ENCODE measurements at places on chromosomes 1 and 21.
A peak's percentile ranks its signal among the peaks of the same experiment; 100 is the strongest.

DNA sequence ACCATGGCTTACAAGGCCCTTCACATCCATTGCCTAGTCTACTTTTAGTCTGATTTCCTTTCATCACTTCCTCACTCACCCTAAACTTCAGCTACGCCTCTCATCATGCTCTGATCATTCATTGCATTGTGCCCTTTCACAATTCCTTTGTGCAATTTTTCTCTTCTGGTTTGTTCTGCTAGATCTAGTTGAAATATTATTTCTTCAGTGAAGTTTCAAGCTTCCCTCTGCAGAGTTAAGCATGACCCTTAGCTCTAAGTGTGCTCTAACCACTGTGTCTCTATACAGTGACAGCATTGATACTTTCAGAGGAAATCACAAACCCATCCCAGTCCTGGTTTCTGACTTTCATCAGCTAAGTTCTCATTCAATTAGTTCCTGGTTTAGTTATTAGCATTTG is 166.1 kb downstream of the PLA2G4A start:
- DNase-seq, result no peak

DNA sequence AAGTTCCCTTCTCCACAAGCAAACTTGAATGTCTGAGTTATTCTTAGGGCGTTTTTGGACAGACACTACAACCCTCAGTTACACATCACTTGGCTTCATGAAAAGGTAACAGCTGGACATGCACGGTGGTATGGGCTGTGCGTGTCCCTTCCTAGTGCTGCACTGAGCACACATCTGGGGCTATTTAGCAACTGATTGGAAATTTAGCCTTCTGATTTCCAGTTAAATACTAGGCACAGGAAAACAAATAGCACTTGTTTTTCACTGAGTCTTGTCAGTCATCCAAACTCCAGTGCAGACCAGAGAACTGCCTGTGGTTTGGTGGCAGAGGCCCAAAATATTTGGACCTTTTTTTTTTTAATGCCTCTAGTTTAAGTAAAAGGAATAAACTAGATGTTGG is 134.7 kb downstream of the TGFBR3 start:
- no peak for DNase-seq

GRCh38 chr21:38838598-38839327 is 33.0 kb downstream of the ETS2 start:
- no peak for DNase-seq

DNA sequence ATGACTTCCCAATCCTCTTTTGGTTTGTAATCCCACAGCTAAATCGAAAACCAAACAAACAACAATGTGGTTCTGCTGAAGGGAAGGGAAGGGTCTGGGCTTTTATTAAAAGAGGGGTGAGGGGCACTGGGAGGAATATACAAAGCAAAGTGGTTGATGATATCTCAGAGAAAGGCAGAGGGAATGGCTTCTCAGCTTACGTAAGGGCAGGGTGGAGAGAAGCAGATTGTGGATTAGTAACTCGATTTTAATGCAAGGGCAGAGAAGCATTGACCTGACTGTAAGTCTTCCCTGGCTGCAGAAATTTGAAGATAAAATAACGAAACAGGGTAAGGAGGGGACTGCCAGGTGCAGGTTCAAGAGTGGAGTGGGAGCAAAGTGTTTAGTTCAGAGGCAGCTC is 438.2 kb upstream of the LRRC7 start:
- DNase-seq, result peak; percentile 96

- no peak for DNase-seq
These were observed 65.8 kb downstream of the LYPLAL1 start for GRCh38 chr1:219239518-219239917.

GRCh38 chr1:198162091-198162767 is 5.4 kb downstream of the NEK7 start:
- DNase-seq, result no peak

- DNase-seq, result no peak
These were observed 41.9 kb downstream of the CHML start for GRCh38 chr1:241598249-241598648.

- peak; percentile 39 for DNase-seq
These were observed 3.2 kb upstream of the ZBTB21 start for GRCh38 chr21:42013376-42013775.

DNA sequence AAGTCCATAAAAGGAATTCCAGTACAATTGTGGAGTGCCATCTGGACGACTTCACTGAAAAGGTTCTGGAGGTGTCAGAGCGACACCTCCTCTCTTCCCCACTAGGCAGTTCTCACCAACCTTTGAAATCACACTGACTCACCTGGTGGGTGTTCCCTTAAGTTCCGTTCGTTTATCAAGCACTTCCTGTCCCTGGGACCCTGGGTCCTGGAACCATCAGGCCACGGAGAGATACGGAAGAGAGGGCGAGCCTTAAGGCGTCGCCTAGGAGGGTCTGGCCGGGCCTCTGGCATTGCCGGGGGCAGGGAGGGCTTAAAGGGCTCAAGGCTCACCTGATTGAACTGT is 317 bp downstream of the SPAG17 start:
- DNase-seq, result no peak

GRCh38 chr1:152110860-152111514 is 4.3 kb downstream of the TCHH start:
- no peak for DNase-seq

DNA sequence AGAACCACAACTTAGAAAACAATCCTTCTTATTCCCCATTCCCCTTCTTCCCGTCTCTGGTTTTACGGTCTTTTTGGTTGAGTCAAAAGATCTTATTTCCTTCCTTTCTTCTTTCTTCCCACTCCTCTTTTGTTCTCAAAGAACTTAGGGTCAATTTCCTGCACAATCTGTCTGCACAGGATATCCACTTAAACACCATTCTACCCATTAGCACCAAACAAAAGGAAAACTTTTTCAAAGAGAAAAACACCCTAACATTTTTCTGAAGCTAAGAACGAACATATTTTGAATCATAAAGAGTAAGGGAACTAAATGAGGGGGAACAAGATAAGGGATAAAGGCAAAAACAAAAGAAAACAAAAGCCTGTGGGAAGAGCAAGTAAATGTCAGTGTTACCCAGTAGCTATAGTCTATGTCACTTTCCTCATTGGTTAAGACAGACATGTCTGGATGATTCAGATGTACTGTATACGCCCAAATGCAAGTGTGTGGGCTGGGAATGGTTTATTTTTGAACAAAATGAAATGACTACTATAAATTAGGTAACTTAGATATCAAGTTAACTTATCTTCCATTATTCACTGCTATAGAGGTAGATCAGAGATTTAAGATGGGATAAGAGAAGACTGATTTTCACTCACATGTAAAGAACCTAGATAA is 59.9 kb downstream of the TOR3A start:
- DNase-seq, result no peak

DNA sequence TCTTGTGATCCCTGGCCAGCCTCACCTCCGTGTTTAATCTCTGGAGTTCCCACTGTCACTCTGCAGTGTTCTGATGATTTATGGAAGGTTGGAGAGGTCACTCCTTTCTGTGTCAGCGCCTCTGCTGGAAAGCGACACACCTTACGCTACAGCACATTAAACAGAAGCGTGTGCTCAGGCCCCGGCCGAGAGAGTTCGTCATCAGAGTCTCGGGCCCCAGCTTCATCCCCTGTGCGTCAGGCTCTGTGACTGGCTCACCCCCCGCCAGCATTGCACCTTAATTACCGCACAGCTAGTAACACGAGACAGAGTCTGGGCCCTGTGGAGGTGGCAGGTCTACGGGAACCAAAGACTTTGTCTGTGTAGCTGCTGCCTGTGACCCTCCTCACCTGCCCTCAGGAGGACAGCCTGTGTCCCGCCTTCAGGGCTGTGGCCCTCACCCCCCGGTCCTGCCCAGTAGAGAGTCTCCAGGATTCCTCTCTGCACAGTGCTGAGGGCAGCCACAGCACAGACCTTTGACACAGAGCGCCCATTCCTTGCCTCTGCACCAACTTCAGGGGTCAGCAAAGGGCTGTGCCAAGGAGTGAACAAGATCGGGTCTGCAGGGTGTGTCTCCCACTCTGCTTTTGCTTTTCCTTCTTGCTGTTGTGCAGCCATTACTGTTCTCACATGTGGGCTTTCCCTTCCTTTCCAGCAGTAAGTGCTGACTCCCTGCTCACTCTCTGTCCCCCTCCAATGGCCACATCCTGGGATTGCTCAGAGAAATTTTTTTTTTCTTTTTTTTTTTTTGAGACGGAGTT is 157.6 kb downstream of the PGBD5 start:
- peak; percentile 15 for DNase-seq

DNA sequence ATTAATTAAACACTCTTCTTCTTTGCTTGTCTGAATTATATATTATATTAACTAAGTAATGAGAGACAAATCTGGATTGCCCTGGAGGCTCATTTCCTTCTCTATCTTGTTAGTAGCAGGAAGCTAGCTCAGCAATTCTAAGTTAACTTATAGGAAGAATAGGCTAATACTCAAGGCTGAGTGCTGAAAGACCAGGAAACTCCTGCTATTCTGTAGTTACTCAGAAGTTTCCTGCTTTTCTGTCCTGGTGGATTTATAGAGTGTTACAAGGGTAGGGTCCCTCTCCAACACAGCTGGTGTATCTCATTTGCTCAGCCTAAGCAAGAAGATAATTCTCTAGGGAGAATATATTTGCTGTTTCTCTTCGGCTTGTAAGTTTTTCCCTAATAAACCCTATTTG is 29.2 kb downstream of the HSPA13 start:
- DNase-seq, result no peak

- no peak for DNase-seq
These were observed 26.8 kb upstream of the RASAL2 start for GRCh38 chr1:178066908-178067614.

- DNase-seq, result no peak
These were observed at the start of gene TEKT2 for GRCh38 chr1:36083635-36084496. TEKT2 (plus strand) TSS chr1:36084094; CDS start chr1:36084922, 828 bp downstream.

DNA sequence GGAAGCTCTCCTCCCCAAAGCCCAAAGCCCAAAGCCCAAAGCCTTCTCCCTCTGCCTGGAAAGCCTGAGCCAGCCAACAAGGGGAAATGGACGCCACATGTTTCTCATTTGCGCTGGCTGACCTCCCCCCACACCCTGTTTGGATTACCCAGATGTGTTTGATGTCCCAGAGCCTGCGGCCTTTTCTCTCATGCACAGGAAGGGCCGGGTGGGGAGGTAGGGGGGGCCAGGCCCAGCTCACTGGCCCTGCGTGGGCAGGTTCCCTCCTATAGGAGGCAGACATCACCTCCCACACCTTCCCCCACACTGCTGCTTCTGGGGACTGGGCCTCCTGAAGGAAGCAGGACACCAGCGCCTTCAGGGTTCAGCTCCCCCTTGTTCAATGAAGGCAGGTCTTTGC is 116.3 kb downstream of the NAV1 start:
- DNase-seq, result no peak

GRCh38 chr1:173467426-173467825 is 9.7 kb upstream of the PRDX6 start:
- DNase-seq, result no peak

GRCh38 chr21:26470351-26471098 is 102.6 kb downstream of the CYYR1 start:
- DNase-seq, result no peak

DNA sequence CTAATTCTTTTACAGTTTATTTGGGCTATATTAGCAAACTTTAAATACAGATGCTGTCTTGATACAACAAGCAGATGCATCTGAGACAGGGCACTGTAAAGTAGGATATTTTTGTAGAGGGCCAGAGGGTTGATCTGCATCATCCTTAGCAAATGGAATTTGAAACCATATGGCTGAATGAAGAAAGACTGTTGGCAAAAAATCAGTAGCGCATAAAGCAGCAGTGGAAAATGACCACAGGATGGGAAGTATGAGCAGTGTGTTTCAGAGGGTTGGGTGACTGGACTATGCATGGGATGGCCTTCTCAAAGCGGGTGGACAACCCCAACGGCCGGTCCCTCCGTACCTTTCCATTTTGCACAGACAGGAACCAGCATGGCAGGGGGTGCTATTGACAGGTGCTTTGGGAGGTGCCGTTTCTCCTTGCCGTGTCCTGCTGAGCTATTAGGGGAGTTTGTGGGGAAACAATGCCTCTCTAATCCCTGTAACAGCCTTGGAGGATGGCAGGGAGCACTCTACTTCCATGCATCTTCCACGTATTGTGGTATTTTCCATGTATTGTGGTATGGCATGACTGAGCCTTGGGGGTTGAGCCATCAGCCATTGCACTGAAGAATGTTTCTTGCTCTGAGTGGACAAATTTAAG is 5.9 kb downstream of the LRRC8B start:
- DNase-seq, result no peak

- peak; percentile 97 for DNase-seq
These were observed 215.3 kb downstream of the SDCCAG8 start for GRCh38 chr1:243471026-243471685.

DNA sequence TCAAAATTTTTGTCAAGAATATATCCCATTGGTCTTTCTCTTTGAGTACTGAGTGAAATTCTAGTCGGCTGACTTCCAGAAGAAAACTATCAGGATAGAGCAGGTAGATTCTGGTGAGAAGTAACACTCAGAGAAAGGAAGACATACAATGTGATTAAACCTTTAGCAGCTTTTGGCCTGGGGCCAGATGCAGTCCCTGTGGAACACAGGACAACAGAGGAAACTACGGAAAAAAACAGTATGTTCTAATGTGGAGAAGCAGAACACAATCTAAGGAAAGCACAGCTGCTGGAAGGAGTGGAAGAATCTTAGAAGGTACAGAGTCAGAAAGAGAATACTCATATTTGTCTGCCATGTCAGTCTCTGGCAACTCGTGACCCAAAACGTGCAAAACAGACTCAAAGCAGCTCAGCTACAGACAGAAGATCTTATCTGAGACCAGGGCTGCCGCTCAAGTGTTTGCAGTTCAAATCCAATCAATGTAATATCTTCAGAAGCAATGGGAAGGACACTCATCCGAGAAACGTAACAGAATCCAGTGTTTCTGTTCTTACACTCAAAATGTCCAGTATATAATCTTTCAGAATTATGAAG is 283.8 kb downstream of the MRPL39 start:
- DNase-seq, result no peak

- DNase-seq, result no peak
These were observed 124.6 kb downstream of the OLFML2B start for GRCh38 chr1:161899091-161899490.
